ENCODE measurements at places on chromosomes 1 and 21.

DNA sequence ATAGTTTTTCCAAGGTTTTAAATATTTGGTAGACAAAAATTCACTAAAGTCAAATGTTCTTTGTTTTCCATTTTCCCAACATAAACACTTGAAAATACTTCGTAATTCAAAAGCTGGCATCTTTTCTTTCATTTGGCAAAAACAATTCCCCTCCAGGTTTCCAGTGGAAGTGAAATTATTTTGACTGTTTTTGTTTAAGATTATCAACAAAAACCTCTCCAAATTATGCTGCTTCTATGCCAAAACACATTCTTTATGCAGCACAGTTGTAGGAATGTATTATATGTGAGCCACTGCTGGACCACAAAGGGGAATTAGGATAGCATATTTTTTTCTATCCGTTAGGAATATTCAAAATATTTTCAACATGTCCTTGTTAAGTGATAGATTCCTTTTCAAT, 44.1 kb downstream of the SLC5A9 start:
- DNase-seq = no peak

DNA sequence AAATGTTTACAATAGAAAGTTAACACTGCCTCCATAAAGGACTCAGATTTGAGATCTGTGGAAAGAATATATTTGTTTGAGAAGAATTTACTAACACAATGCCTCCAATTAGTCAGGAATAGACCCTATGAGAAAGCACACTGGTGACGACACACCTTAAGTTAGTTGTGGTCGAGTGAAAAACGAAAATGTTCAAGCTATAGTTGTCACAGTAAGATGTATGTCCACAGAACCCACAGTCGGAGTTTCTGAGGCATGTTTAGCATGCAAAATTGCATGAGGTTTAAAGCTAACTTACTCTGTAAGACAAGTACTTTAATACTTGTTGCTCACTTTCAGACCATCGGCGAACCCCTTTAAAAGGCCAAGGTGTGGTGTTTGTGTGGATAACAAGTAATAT, 69.9 kb upstream of the SIPA1L2 start:
- DNase-seq = no peak

DNA sequence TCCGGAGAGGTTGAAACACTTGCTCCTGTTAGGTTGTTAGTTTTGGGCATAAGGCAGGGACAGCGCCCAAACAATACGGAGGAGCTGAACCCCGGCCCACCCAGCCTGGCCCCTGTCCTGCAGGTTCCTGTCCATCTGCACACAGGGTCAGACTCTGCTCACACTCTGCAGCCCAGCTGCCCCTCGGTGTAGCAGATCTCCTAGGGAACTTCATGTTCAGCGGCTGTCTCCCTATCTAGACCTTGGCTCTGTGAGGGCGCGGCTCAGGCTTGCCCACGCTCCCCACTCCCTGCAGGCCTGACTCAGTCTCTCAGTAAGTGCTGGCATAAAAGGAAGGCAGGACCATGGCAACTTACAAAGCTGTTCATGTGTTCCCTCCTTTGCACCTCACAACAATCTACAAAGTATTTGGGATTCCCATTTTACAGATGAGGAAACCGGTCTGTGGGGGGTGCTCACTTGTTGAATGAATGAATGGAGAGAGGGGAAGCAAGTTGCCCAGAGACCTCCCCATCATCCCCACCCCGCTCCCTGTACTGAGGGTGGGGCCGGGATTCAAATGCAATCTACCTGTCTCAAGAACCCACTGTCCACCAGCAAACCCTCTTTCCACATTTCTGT, 26.2 kb downstream of the ACOT11 start:
- DNase-seq = no peak

GRCh38 chr1:193919827-193920226, 733.4 kb upstream of the B3GALT2 start:
- no peak for DNase-seq

GRCh38 chr1:9251501-9251900, 16.9 kb downstream of the H6PD start:
- no peak for DNase-seq

- no peak for DNase-seq
These were observed 433.6 kb downstream of the PTPRU start for GRCh38 chr1:29669912-29670311.

DNA sequence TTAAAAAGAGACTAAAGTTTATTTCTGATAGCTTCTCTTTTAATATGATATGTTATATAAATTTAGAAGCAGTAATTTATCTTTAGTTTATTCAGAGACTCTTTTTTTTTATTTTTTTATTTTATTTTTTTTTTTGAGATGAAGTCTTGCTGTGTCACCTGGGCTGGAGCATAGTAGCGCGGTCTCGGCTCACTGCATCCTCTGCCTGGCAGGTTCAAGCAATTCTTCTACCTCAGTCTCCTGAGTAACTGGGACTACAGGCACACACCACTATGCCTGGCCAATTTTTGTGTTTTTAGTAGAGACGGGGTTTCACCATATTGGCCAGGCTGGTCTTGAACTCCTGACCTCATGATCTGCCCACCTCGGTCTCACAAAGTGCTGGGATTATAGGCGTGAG, 89.6 kb downstream of the DISP1 start:
- DNase-seq = no peak

GRCh38 chr1:107572674-107573211, 392.2 kb downstream of the VAV3 start:
- DNase-seq = no peak

- no peak for DNase-seq
These were observed 24.8 kb upstream of the IFFO2 start for GRCh38 chr1:18981242-18981641.

DNA sequence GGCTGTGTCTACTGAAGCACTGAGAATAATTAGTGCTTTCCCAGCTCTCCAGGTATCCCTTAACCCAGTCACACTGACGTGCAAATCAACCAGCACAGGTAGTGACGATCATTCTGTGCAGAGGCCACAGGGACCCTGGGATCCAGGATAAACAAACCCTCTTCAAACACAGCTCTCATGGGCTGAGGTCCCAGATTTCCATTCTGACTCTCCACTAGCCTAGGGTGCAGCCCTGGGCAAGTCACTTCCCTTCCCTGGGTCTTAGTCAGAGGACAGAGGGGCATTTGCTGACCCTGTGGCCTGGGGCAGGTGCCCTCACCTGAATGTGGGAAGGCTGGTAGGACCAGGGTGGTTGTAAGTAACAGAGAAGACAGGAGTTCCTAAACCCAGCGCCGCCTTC, 724.7 kb downstream of the MATN1 start:
- DNase-seq = no peak

DNA sequence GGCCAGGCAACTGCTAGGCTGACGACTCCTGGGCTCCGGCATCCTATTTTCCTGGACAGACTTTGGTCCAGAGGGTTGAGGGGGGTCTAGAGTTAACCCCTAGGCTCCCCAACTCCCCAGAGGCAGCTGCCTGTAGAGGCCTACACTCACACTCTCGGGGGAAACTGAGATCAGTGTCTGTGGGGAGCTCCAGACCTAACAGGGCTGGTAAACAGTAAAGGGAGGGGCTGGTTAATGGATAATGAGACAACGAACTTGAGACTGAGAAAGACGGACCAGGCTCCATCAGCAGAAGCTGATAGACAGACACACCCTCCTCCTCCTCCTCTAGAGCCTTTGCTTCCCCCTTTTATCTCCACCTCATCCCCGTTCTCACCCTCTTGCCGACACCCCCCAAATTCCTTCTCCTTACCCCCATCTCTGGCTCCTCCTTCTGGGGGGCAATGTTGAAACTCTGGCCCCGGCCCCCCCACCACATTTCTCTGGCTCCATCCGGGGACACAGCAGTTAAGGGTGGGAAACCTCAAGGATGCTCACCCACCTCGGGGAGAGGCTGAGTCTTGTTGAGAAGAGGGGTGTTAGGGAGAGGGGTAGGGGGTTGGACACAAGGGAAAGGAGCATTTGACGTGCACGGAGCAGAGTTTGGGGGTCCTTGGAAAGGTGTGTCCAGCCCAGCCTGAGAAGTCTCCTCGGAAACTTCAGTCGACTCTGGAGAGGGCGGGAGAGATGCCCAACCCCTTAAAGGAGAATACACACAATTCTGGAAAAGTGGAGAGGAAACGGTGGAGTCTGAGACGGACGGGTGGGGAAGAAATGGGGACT, at the start of gene MTMR11:
Gene MTMR11 (minus strand): TSS at position 710 of the 822 bp plus-strand sequence. CDS start 232 bp downstream, at position 478.
- no peak for DNase-seq

DNA sequence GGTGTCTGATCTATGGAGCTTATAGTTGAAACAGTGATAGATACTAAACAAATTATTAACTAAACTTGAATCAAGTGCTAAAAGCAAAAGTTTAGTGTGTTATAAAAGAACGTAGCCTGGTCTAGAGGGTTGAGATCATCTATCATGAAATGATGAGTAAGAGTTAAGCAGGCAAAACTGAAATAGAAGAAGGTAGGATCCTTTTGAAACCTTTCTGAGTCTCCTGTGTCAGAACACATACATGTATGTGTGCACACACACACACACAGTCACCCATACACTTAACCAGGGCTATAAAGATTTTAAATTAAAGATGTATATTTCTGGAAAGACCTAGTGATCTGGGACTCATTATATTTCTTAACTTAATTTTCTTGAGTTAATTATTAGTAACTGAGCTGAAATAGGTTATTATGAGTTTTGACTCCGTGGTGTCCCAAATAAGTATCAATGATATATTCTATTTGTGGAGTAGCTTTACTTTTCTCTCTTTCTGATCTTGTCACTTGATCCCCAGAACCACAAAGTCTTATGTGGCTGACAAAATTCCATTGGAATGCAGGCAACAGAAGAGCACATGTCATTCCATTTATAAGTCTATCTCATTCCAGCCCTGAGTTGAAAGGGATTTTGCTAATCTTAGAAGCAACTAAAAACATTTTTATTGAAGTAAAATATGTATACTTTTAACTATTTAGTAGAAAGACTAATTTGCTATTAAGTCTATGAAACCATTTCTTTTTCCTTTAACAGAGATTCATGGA, 70.7 kb downstream of the PRRX1 start:
- no peak for DNase-seq

DNA sequence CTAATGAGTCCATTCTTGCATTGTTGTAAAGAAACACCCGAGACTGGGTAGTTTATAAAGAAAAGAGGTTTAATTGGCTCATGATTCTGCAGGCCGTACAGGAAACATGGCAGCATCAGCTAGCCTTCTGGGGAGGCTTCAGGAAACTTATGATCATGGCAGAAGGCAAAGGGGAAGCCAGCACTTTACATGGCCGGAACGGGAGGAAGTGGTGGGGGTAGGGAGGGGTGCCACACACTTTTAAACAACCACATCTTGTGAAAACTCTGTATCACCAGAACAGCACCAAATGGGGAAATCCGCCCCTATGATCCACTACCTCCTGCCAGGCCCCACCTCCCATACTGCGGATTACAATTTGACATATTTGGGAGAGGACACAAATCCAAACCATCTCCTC, 43.9 kb downstream of the NOS1AP start:
- DNase-seq = no peak

DNA sequence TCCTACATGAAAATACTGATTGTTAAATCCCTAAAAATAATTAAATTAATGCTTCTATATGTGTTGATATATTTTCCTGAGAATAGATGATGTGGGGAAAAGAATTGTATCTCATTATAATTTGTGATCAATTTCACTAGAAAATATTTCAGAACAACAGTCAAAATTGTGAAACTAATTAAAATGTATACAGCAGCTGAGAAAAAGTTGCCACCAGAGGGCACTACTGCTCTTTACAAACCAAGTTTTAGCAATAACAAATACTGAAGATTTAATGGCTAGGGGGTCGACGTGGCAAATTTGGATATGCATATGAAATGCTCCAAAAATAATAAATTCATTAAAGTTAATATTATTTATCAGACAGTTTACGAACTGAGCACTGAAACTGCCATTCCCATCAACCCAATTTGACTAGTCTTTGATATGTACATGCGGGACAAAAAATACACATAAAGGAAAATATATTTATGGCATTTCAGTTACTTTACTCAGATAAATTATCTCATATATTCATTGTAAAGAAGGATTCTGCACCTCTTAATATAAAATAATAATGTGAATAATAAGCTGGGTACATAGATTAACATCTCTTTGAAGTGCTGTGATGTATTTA, 96.3 kb upstream of the TMPRSS15 start:
- DNase-seq = peak; percentile 72

GRCh38 chr21:38984568-38984967, 178.8 kb downstream of the ETS2 start:
- no peak for DNase-seq

DNA sequence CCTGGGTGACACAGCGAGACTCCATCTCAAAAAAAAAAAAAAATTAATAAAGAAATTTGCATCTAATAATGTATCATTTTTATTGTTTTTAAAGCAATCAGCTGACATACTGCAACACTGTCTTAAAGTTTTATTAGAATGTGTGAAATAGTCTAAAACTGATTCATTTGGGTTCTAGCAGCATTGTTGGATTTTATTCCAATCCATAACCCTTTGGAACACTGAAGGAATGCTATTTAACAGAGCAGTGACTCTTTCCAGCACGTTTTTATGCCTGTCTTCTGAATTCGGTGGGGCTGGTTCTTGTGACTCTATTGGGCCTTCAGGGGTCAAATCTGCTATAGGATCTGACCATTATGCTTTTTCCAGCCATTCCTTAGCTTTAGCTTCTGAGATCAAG, 18.2 kb upstream of the FMO4 start:
- DNase-seq = no peak

- DNase-seq = no peak
These were observed at the start of gene PADI1 for GRCh38 chr1:17204546-17205440. TSS of gene PADI1 (plus strand) at chr1:17205128. CDS start at chr1:17205218, 90 bp downstream.

GRCh38 chr1:170498876-170499275, 33.1 kb upstream of the GORAB start:
- no peak for DNase-seq

DNA sequence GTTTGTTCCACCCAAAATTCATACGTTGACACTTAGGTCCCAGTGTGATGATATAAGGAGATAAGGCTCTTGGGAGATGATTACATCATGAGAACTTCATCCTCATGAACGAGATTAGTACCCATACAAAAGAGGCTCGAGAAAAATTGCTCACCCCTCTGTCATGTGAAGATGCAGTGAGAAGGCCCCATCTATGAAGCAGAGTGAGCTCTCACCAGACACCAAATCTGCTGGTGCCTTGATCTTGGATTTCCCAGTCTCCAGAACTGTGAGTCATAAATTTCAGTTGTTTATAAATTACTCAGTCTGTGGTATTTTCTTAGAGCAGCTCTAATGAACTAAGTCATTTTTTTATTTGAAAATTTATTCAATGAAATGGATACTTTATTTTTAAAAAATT, 42.6 kb upstream of the USP25 start:
- DNase-seq = no peak

DNA sequence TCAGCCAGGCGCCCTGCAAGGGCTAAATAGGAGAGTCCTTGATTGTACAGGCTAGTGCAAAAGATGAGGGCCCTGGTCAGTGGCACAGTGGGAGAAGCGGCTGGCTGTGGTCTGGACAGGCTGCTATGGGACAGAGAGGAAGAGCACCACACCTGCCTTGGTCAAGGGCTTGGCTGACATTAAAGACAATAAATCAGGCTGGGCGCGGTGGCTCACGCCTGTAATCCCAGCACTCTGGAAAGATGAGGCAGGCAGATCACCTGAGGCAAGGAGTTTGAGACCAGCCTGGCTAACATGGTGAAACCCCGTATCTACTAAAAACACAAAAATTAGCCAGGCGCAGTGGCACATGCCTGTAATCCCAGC, 62.9 kb downstream of the NID1 start:
- DNase-seq = no peak

GRCh38 chr1:9890224-9890731, 19.8 kb downstream of the CTNNBIP1 start:
- DNase-seq = no peak
